ENCODE measurements at places on chromosomes 6 and 20. TPM values are rescaled to one million over a fixed set of nuclear protein-coding genes. Genes with fewer than 3 reads are reported as not detected.

ZBTB46 gene
- total RNA-seq, result 17.4 TPM

DDX43 gene
- not detected for total RNA-seq

SLC17A2 gene
- total RNA-seq, result not detected

PI3 gene
- total RNA-seq, result 0.62 TPM

RIMS4 gene
- total RNA-seq, result 0.27 TPM

BPIFB4 gene
- not detected for total RNA-seq

TRMT11 gene
- 13.3 TPM for total RNA-seq

TP53TG5 gene
- 2.2 TPM for total RNA-seq

All from cardiac septum (tissue), 1 donor.